ENCODE measurements at places on chromosomes 2 and 18. TPM values are rescaled to one million over a fixed set of nuclear protein-coding genes. Genes with fewer than 3 reads are reported as not detected.
A peak's percentile ranks its signal among the peaks of the same experiment; 100 is the strongest.

DNA sequence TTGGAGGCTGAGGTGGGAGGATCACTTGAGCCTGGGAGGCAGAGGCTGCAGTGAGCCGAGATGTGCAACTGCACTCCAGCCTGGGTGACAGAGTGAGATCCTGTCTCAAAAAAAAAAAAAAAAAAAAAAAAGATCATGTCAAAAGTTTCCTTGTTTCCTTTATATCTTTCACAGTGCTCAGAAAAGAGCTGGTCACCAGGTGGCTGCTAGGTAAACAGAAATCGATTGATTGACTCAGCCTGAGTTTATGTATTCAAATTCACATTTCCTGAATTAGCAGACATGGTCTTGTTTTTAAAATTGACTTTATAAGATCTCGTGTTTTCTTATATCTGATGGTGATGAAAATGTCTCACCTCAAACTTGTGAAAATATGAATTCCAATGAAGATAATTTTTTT, 261.8 kb upstream of the FANCL start:
- no peaks in the 10 kb centered on the region for H3K4me1 ChIP-seq
- no peak overlapping the region for H3K27ac ChIP-seq
- H3K27me3 ChIP-seq = no peaks in the 10 kb centered on the region

- DNase-seq = no peak
- no peaks in the 10 kb centered on the region for H3K27me3 ChIP-seq
- H3K36me3 ChIP-seq = no peaks in the 10 kb centered on the region
- peak overlapping the region; percentile 42 for H3K27ac ChIP-seq
- H3K4me1 ChIP-seq = no peaks in the 10 kb centered on the region
- no peak overlapping the region for H3K4me3 ChIP-seq
Observed at GRCh38 chr2:144595686-144596072, 75.8 kb upstream of the ZEB2 start.

DNA sequence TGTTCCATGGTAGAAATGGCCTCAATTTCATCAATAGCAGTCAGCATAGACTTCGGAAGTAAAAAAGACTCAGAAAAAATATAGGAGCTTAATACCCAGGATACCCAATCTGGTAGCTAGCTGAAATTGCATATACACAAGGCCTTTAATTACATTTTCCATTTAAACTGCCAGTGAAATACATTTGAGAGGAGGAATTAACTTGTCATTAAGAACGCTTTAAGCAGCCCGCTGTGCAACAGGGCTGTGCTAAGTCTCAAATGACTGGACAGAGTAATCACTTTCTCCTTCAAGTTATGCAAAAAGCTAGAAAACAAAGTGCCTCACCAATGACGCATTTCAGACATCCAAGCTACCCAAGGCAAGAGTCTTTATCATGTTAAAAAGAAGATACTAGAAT, 558.8 kb downstream of the MBD2 start:
- no peaks in the 10 kb centered on the region for H3K4me1 ChIP-seq
- H3K27ac ChIP-seq = no peak overlapping the region
- no peaks in the 10 kb centered on the region for H3K27me3 ChIP-seq
- no peaks in the 10 kb centered on the region for H3K36me3 ChIP-seq
- H3K4me3 ChIP-seq = no peak overlapping the region

The GMPPA gene
- total RNA-seq = 50.1 TPM

The SCYGR4 gene
- not detected for total RNA-seq

GRCh38 chr2:233449921-233450863, 95.9 kb downstream of the DGKD start:
- H3K36me3 ChIP-seq = no peaks in the 10 kb centered on the region
- no peaks in the 10 kb centered on the region for H3K27me3 ChIP-seq
- H3K4me1 ChIP-seq = no peaks in the 10 kb centered on the region
- no peak overlapping the region for H3K27ac ChIP-seq
- DNase-seq = no peak
- no peak overlapping the region for H3K4me3 ChIP-seq

The PROKR1 gene
- total RNA-seq = not detected
